ENCODE measurements at places on chromosomes 1 and 21.
A peak's percentile ranks its signal among the peaks of the same experiment; 100 is the strongest.

- DNase-seq: no peak
Measured at GRCh38 chr1:205373022-205373797, 16.5 kb upstream of the KLHDC8A start.

GRCh38 chr1:190754666-190755065 is 277.0 kb upstream of the BRINP3 start:
- DNase-seq: peak; percentile 56

GRCh38 chr1:65066419-65066765 is 81.6 kb upstream of the AK4 start:
- DNase-seq: no peak

- no peak for DNase-seq
Measured at GRCh38 chr1:5385096-5385799, 607.0 kb downstream of the NPHP4 start.

GRCh38 chr1:186750257-186750656 is 70.0 kb upstream of the PTGS2 start:
- DNase-seq: peak; percentile 25

- DNase-seq: no peak
Measured at GRCh38 chr1:11068600-11069473, 9.0 kb upstream of the SRM start.

DNA sequence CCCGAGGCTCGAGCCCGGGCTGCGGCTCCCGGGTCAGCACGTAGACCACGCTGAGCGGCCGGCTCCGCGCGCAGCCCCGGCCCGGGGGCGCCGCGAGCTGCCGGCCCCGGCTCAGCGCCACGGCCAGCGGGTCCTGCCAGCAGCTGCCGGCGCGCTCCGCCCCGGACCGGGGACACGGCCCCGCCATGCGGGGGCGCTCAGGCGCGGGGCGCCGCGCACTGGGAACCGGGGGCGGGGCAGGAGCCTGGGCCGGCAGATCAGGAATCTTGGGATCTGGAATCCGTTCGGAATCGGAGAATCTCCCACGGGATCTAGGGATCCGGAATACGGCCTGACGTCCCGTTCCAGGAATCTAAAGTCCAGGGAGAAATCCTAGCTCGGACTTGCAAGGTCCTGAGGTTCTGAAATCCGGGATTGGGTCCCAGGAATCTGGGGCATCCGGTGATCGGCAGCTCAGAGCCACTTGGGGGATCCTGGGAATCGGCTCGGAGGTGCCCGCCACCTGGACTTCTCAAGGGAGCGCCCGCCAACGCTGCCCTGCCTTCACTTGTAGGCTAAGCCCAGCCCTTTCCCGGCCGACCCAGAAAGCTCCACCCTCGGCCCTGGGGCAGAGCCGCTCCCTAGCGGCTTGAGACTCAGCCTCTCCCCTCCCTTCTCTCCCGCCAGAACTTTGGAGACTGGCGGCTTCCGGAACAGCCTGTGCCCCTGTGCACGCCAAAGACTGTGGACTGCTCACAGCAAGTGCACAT is at the start of gene MAP3K6:
Gene MAP3K6, minus strand, starts transcription at position 551 of the 749 bp plus-strand sequence. Its CDS starts 364 bp downstream, at position 187.
- DNase-seq: peak; percentile 83

DNA sequence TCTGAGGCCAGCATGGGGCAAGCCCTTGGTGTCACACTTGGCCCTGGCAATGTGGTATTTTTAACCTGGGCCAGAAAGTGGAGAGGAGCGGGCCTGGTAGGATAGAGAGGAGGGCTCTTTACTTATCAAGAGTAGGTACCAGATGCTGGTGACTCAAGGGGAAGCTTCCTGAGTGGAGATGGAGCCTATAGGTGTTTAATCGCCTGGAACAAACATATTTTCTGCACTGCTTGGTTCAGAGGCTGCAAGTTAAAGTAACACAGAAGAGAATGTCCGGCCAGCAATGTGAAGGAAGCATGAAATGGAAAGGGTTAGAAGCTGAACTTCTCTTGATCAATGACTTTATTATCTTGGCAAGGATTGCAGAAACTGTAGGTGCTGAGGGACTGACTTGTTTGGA is 74.3 kb downstream of the DDR2 start:
- no peak for DNase-seq

- no peak for DNase-seq
Measured at GRCh38 chr1:53732409-53732808, 6.6 kb downstream of the GLIS1 start.

DNA sequence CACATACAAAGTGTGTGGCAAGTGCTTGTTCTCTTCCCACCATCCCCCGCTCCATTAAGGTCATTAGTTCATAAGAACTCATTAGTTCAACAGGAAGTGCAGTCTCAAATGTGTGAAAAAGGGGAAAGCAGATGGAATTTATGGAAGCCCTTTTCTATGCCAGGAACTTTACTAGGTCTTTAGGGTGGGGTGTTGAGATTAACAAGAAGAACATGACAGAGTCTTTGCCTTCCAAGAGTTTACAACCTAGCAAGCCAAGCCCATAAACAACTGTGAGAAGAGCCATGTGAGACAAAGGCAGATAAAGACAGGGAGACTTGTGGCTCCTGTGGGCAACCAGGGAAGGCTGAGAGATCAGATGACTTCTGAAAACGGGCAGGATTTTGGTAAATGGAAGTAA is 21.4 kb downstream of the PLEKHA6 start:
- DNase-seq: no peak

GRCh38 chr1:3918966-3919611 is 19.0 kb upstream of the C1orf174 start:
- DNase-seq: no peak

GRCh38 chr1:2306151-2306978 is 78.2 kb downstream of the SKI start:
- DNase-seq: no peak

GRCh38 chr1:21234779-21235178 is 55.5 kb downstream of the ECE1 start:
- DNase-seq: peak; percentile 42

- DNase-seq: peak; percentile 79
Measured at GRCh38 chr1:174968750-174969244, 30.9 kb upstream of the CACYBP start.

DNA sequence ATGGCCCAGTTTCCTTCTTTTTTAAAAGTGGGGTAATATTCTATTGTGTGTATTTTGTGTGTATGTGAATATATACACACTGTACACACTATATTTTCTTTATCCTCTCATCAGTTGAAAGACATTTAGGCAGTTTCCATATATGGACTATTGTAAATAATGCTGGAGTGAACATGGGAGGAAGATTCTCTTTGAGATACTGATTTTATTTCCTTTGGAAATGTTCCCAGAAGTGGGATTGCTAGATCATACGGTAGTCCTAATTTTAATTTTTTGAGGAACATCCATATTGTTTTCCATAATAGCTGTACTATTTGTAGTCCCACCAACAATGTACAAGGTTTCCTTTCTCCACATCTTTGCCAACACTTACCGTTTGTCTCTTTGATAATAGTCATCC is 51.0 kb downstream of the F3 start:
- DNase-seq: peak; percentile 14

- DNase-seq: no peak
Measured at GRCh38 chr1:69197816-69198215, 369.9 kb upstream of the LRRC7 start.

GRCh38 chr1:53126495-53126894 is 15.9 kb downstream of the SLC1A7 start:
- no peak for DNase-seq

DNA sequence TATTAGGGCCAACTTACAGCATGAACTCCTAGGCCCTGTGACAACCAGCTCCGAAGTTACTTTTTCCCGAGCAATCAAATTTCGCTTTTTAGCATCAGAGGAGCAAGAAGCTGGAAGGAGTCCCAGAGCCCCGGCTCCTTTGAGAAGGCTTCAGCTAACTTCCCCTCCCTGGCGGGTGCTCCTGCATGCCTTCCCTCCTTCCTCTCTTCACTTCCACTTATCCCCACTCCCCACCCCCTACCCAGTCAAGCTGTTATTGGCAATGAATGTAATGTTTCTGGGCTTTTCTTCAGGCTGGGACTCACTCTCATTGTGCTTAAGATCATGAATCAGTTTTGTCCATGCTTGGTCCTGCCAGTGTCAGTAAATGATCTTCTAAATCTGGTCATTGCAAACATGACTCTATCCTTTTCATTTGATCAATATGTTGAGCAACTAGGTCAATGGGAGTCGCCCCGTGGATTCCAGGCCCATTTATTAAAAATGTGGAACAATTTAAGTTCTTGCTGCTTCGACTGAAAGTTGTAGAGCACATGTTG is 94.5 kb upstream of the TSPAN2 start:
- DNase-seq: no peak

- DNase-seq: peak; percentile 54
Measured at GRCh38 chr1:151165281-151165737, 393 bp downstream of the LYSMD1 start.

GRCh38 chr1:107415241-107415640 is 274.4 kb downstream of the NTNG1 start:
- no peak for DNase-seq

DNA sequence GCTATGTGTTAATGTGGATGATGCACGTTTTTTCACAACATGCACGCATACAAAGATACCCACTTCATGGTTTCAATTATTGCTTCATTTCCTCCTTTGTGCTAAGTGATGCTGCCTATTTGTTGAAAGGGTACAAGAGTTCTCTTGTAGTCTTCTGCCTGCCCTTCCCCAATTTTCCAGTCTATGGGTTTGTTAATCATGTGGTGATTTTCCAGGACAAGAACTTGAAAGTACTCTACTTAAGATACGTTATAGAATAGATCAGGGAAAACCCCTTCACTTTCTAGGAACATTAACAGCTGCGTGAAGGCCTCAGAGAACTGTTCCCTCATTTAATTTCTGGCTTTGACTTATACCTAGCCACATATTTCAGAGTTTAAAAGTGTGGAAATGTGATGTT is 52.1 kb upstream of the SLC44A3 start:
- DNase-seq: no peak

DNA sequence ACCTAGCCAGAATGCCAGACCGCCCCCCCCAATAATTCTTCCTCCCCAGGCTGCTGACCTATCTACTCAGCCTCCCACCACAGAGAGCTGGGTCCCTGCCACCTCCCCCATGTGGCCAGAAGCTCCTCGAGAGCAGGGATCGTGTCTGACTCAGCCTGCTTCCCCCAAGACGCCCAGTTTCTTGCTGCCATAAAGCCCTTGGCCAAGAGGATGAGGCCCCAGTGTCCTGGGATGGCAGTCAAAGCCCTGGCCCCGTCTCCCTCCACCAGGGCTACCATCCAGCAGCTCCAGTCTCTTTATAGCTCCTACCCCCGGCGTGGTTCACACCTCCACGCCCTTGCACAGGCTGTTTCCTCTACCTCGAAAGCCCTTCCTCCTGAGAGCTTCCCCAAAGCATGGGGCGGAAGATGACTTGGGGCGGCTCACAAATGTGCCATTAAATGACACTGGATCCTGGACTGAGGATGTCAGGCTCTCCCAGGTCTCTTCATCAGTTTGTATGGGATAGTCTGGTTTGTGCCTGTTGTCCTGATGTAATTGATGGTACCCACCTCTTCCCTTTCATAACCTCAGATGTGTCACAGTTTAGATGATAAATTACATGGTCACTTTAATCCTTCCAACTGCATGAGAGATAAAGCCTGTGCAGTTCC is 13.2 kb downstream of the ADGRB2 start:
- DNase-seq: peak; percentile 58

GRCh38 chr1:203589171-203589570 is 37.5 kb upstream of the ATP2B4 start:
- DNase-seq: no peak

DNA sequence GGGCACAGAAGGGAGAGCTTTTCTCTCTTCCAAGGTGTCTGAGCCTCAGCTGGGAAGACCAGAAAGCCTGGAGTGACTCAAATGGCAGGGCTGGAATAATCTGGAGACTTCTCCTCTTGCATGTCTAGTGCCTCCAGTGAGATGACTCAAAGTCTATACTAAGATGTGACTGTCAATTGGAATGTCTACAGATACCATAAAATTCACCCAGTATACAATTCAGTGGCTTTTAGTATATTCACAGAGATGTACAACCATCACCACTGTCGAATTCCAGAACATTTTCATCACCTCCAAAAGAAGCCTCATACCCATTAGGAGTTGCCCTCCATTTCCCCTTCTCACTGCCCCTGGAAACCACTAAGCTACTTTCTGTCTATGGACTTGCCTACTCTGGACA is 47.9 kb upstream of the CNN3 start:
- peak; percentile 99 for DNase-seq

- no peak for DNase-seq
Measured at GRCh38 chr1:110850627-110851026, 22.3 kb upstream of the CD53 start.

- no peak for DNase-seq
Measured at GRCh38 chr21:32593690-32594089, 8.4 kb upstream of the TCP10L start.

DNA sequence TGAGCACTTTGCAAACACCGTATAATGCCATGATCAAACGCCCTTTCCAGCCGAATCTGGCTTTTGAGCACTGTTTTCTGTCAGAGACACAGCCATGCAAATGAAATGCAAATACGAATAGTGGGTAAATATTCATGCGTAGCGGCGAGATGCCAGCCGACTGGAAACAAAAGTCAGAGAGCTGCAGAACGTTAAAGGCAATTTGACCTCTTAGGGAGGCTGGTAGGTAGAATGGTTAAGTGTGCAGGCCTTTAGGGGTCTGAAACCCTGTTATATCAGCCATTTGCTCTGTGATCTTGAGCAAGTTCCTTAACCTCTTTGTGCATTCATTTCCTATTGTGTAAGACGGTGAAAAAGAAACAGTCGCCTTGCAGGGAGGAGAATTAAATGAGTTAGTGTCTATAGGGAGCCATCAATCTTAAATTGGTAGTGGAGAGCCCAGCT is 6.5 kb upstream of the SDHB start:
- no peak for DNase-seq

- DNase-seq: no peak
Measured at GRCh38 chr1:154346276-154346917, 21.1 kb downstream of the ATP8B2 start.

GRCh38 chr1:119631433-119632102 is 16.5 kb downstream of the ZNF697 start:
- peak; percentile 79 for DNase-seq

DNA sequence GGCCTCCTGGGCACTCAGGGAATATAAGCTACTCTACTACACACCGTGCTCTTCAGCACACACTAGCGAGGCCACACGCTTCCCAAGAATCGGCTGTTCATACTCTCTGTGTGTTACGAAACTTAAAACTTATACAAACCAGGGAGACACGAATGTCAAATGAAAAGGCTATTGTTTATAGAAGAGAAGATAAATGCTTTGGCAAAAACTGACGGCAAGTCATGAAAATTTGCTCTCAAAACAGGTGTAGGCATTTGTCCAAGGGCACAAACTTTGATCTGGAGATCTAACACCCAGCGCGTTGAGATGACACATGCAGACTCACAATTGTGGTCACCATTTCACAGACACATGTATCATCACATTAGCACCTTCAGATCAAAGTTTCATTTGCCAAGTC is 46.1 kb downstream of the USP48 start:
- no peak for DNase-seq

DNA sequence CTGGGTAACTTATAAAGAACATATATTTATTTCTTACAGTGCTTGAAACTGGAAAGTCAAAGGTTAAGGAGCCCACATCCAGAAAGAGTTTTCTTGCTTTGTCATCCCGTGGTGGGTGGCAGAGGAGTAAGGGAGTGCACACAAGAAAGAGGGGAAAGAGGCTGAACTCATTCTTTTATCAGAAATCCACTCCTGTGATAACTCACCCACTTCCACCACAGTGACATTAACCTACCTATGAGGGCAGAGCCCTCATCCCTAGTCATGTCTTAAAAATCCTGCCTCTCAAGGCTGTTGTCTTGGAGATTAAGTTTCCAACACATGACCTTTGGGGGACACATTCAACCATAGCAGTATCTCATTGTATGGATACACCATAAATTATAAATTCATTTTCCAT is 32.5 kb upstream of the RGS4 start:
- DNase-seq: peak; percentile 32
